Uterus (tissue), 4 donors: ENCODE measurements at places on chromosomes 2 and 18. TPM values are rescaled to one million over a fixed set of nuclear protein-coding genes. Genes with fewer than 3 reads are reported as not detected.

DNA sequence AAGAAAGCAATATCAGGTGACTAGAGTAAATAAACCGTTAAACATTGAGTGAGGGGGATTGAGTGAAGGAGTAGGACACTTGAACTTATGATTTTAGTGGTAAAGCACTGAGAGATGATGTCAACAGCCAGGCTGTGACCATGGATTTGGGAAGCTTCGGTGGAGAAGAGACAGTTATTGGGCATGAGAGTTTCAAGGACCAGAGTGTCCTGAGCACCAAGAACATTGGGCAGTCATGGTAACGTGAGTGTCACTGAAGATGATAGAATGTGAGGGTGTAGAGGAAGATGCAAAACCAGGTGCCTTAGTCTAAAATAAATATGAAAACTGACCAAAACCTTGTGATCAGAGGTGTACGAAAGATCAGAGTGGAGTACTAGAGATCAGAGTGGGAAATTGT, 248.1 kb downstream of the ASXL3 start:
- DNase-seq = no peak

GRCh38 chr18:45639408-45639807, 24.1 kb downstream of the SLC14A2 start:
- DNase-seq = no peak

DNA sequence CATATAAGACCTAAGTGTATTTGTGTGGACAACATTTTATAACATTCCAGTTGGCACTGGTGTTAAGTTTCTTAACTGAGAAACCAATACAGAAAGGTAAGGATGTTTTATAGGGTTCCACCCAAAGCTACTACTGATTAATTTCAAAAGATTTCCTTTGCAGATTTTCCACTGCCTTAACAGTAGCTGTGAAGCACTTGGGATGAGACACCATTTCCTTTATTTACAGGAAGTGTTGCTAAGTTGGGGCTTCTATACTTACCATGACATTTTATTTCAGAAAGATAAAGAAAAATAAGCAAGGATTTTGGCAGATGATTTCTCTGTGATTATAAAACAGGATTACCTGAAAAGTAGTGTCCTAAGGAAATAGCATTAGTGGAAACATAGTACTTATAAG, 234.3 kb downstream of the CALCRL start:
- DNase-seq = no peak

Gene KIF1A
- not detected for total RNA-seq

Gene SULT1C2
- total RNA-seq = 2.8 TPM

Gene ASAP2
- 30.3 TPM for total RNA-seq

Gene IL37
- total RNA-seq = not detected

Gene PID1
- total RNA-seq = 35.3 TPM

GRCh38 chr2:158730621-158731140, 64.4 kb upstream of the DAPL1 start:
- DNase-seq = no peak

GRCh38 chr2:64262816-64263215, 118.6 kb upstream of the PELI1 start:
- DNase-seq = no peak

Gene CD207
- total RNA-seq = 0.26 TPM

GRCh38 chr2:156437272-156437930, 1.2 kb downstream of the GPD2 start:
- peak; percentile 27 for DNase-seq

Gene SKOR2
- total RNA-seq = not detected

DNA sequence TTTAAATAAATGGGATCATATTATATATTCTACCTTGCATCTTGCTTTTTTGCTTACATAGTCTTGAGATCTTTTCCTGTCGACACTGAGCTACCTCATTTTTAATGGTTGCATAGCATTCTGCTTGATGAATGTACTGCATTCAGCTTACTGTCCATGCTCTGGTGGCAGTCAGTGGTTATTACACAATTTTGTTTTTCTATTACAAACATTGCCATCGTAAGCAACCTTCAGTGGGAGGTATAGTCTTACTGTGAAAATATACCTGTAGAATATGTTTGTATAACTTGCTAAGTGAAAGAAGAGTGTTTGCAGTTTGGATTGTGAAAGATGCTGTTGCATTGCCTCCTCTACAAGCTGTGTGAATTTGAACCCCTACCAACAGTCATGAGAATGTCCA, 43.4 kb downstream of the UBXN4 start:
- no peak for DNase-seq

Gene GYPC
- total RNA-seq = 48.0 TPM
